Adrenal gland (tissue), 19 donors: ENCODE measurements at places on chromosomes 1 and 21. TPM values are rescaled to one million over a fixed set of nuclear protein-coding genes. Genes with fewer than 3 reads are reported as not detected.

- DNase-seq = no peak
- H3K4me1 ChIP-seq = no peaks in the 10 kb centered on the region
- no peak overlapping the region for H3K27ac ChIP-seq
- H3K4me3 ChIP-seq = no peak overlapping the region
These were observed 187.8 kb downstream of the RUNX1 start for GRCh38 chr21:34861258-34861657.

DNA sequence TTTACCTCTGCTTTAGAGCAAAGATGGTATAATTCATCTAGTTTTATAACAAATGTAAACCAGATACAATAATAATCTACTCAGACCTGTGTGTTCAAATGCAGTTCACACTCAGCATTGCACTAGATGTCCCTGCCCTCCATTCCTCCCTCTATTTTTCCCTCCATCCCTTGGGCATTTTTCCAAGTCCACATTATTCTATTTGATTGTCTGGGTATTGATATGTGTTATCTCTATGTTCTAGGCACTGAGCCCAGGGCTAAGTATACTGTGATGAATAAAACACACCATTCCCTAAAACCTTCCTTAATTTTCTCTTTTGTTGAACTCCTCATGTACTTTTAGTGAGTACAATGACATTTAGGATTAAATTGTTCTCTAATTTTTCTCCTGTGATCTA, 66.2 kb upstream of the HMCN1 start:
- H3K27ac ChIP-seq = no peak overlapping the region
- H3K4me3 ChIP-seq = no peak overlapping the region
- no peaks in the 10 kb centered on the region for H3K36me3 ChIP-seq
- no peaks in the 10 kb centered on the region for H3K4me1 ChIP-seq

DNA sequence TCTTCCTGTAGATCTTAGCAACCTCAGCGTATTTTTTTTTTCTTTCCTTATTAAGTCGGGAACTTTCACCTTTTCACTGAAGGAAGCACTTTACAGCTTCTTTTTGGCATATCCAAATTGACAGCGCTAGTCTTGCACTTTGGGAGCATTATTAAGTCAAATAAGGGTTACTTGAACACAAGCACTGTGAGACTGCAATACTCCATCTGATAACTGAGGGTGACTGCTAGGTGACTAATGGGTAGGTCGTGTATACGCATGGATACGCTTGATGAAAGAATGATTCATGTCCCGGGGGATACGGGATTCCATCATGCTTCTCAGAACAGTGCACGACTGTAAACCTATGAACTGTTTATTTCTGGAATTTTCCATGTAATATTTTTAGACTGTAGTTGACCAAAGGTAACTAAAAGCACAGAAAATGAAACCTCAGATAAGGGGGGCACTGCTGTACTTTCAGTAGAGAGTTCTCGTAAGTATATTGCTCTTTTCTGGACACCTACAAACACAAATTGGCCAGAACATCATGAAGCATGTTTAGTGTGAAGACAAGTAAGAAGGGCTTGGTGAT, 364.7 kb downstream of the SMYD3 start:
- H3K4me3 ChIP-seq = no peak overlapping the region
- H3K27ac ChIP-seq = no peak overlapping the region
- H3K4me1 ChIP-seq = peaks cover 8% of the 10 kb centered on the region
- DNase-seq = no peak
- H3K27me3 ChIP-seq = no peaks in the 10 kb centered on the region
- H3K36me3 ChIP-seq = no peaks in the 10 kb centered on the region

- peaks cover 29% of the 10 kb centered on the region for H3K27me3 ChIP-seq
- no peak overlapping the region for H3K4me3 ChIP-seq
- H3K36me3 ChIP-seq = no peaks in the 10 kb centered on the region
- H3K4me1 ChIP-seq = peaks cover 8% of the 10 kb centered on the region
- DNase-seq = peak; percentile 87
These were observed 92.1 kb upstream of the POU3F1 start for GRCh38 chr1:38138498-38139233.

HAPLN2 gene
- not detected for total RNA-seq

TTC4 gene
- total RNA-seq = 29.8 TPM

- H3K4me1 ChIP-seq = no peaks in the 10 kb centered on the region
- DNase-seq = no peak
- H3K4me3 ChIP-seq = no peak overlapping the region
- no peaks in the 10 kb centered on the region for H3K27me3 ChIP-seq
- no peak overlapping the region for H3K27ac ChIP-seq
These were observed 27.8 kb upstream of the DMRTA2 start for GRCh38 chr1:50450861-50451653.

DNA sequence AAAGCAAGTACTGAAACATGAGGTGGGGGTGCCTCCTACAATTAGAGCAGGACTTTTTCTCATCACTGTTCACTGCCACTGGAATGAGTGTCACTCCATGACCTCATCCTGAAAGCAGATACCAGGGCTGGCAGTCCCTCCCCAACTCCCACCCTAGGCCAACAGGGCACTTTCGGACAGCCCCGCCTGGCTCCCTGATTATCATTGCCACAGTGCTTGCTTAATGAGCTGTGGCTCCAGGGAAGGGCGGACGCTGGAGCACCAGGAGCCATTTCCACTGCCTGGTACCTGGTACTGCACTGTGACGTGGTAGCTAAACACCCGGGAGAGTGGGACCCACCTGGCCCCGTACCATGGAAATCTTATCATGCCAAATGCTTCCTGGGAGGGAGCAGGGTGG, 22.3 kb downstream of the SLC9A1 start:
- no peak for DNase-seq
- H3K4me3 ChIP-seq = no peak overlapping the region
- H3K27ac ChIP-seq = no peak overlapping the region
- H3K4me1 ChIP-seq = peaks cover 20% of the 10 kb centered on the region

DNA sequence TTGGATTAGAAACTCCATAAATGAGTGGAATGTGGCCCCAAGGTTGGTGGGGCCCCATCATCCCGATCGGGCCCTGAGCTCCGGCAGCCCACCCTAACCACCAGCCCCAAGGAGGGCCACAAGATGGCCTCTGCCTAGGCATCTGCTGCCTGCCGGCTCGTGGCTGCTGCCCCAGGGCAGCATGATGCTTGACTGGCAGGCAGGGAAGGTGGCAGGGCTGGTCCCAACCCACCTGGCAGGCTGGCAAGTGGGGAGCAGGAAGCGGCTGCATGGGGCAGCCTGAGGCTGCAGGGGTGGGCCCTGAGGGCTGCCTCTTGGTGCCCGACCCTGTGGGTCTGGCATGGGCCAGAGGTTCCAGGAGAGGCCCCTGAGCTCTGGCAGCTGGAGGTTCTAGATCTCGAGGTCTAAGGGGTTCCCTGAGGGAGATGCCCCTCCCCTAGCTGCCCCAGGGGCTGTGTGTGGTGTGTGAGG, 760 bp upstream of the GJC2 start:
- no peaks in the 10 kb centered on the region for H3K27me3 ChIP-seq
- H3K4me3 ChIP-seq = no peak overlapping the region
- no peak for DNase-seq
- H3K36me3 ChIP-seq = no peaks in the 10 kb centered on the region

DNA sequence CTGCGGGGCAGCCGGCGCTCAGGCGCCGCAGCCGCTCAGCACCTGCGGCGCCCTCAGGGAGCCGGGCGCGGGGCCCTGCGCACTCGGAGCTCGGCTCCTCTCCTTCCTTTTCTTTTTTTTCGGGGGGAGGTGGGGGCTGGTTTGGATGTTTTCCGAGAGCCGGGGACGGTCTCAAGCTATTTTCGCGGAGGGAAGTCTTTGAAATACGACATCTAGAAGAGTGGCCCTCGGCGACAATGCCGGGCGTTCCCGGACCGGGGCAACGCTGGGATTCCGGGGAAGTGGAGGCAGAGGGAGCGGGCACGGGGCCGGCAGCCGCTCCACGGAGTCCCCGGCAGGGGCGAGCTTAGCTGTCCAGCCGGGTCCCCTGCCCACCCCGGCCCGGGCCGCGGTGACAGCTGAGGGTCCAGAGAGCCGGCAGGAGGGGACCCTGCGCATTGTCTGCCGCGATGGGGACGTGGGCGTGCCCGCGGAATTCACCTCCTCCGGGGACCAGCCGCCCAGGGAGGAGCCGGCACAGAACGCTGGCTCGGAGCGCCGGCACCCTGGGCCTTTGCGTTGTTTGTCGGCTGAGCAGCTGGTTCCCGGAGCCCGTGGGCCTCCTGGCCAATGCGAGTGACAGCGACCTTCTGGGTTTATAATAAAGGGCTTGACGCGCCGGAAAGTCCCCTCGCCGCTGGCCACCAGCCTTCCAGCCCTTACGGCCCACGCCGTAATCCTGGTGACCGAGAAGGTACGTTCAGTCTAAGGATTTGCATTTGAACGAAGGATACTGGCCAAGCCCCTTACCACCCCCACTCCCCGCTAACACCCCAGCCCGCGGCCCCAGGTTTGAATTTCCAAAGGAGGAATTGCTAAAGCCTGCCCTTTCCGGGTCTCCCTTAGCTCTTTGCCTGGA, 582 bp downstream of the SLC37A1 start:
- H3K36me3 ChIP-seq = peaks cover 7% of the 10 kb centered on the region
- peak; percentile 69 for DNase-seq
- peaks cover 49% of the 10 kb centered on the region for H3K4me1 ChIP-seq

MANEAL gene
- 12.0 TPM for total RNA-seq

TMEM269 gene
- 0.07 TPM for total RNA-seq

DNA sequence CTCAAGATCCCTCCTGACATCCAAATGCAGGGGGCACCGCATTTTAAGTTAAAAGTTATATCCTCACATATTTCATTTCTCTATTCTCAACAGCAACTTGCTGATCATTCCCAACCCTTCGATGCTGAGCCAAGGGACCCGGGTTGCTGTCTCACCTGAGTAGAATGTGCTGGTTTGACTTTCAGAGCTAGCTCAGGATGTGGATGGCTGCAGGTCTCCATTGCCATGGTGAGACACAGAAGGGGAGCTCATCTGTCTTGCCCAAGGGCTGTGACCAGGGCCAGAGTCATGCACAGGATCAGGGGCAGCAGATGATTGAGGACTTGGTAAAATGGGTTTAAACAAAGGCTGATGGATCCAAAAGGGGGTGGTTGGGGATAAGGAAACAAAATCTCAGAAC, 112.1 kb downstream of the HMGB4 start:
- no peak for DNase-seq
- no peaks in the 10 kb centered on the region for H3K27me3 ChIP-seq
- no peak overlapping the region for H3K4me3 ChIP-seq
- no peak overlapping the region for H3K27ac ChIP-seq
- H3K36me3 ChIP-seq = no peaks in the 10 kb centered on the region
- H3K4me1 ChIP-seq = peaks cover 13% of the 10 kb centered on the region

DNA sequence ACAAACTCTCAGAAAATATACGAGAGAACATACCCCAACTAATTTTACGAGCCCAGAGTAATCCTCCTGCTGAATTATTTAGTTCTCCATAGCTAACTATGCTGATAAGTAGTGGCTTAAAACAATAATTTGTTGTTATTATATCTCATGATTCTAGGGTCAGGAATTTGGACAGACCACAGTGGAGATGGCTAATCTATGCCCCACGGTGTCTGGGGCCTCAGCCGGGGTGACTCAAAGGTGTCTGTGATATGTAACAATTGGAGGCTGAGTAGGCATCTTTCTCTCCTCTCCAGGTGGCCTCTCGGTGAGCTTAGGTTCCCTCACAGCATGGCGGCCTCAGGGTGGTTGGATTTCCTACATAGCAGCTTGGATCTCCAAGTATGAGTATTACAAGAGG, 35.4 kb upstream of the FOXO6 start:
- no peaks in the 10 kb centered on the region for H3K4me1 ChIP-seq
- H3K27me3 ChIP-seq = no peaks in the 10 kb centered on the region
- H3K27ac ChIP-seq = no peak overlapping the region
- no peak overlapping the region for H3K4me3 ChIP-seq

HLX gene
- total RNA-seq = 6.1 TPM

DNA sequence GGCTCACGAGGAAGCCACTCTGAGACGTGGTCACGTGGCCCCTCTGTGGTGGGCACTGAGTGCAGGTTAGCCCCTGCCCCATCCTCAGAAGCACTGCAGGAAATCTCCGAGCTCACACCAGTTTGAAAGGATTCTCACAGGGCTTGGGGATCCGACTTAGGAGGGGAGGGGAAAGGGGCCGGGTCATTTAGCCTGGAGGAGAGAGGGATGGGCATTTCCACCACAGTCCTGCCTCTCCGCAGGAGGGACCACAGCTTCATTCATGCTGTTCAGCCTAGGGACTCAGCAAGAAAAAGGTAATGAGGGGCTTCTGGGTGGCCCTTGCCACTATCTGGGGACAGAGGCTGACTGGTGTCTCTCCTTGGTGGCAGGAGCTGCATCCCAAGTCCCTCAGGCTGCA, 126.5 kb downstream of the NPHP4 start:
- no peaks in the 10 kb centered on the region for H3K27me3 ChIP-seq
- H3K27ac ChIP-seq = no peak overlapping the region
- H3K4me3 ChIP-seq = no peak overlapping the region
- H3K4me1 ChIP-seq = no peaks in the 10 kb centered on the region
- DNase-seq = no peak
- peaks cover 4% of the 10 kb centered on the region for H3K36me3 ChIP-seq

- H3K27ac ChIP-seq = peak overlapping the region; percentile 33
- peaks cover 9% of the 10 kb centered on the region for H3K4me1 ChIP-seq
- no peaks in the 10 kb centered on the region for H3K36me3 ChIP-seq
- DNase-seq = peak; percentile 56
- no peak overlapping the region for H3K4me3 ChIP-seq
These were observed 37.7 kb upstream of the BCL10 start for GRCh38 chr1:85313888-85314696.

DNA sequence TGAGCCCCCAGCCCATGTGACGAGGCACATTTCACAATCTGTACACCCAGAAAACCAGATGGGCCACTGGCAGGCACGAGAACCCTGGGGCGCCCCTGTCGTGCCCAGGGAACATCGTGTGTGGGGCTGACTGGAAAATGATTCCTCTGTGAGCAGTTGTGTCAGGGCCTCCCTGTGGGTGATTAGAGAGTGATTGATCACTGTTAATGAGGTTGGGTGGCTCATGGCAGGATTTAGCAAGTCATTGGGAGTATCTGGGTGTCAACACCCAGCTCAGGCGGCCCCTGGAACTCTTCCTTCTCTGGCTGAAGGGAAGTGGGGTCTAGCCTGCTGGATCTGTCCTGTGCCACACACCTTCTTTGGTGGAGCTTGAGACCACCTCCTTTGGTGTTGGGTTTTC, 5.7 kb downstream of the GRHL3 start:
- peaks cover 5% of the 10 kb centered on the region for H3K4me1 ChIP-seq
- no peak for DNase-seq
- no peak overlapping the region for H3K27ac ChIP-seq

DNA sequence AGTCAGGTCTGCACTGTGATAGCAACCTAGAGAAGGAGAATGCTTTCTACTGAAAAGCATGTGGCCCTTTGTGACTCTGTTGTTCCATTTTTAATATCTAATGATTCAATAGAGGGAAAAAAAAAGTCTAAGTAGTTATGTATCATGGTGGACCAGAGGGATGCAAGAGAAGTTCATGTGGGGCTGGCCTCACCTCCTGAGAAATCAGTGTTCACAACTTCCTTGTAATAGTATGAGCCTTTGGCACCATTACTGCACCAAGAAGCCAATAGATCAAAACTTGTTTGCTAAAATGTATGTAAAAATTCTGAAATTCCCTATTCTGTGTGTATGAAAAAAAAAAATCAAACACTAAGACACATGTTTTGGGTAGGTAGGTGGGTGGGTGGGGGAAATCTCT, 5.0 kb downstream of the ZBTB17 start:
- no peak for DNase-seq
- no peaks in the 10 kb centered on the region for H3K27me3 ChIP-seq
- H3K4me3 ChIP-seq = no peak overlapping the region
- no peaks in the 10 kb centered on the region for H3K36me3 ChIP-seq
- peaks cover 29% of the 10 kb centered on the region for H3K4me1 ChIP-seq

FCN3 gene
- total RNA-seq = 40.8 TPM

C1orf185 gene
- total RNA-seq = not detected

COL9A2 gene
- 3.1 TPM for total RNA-seq
